ENCODE measurements at places on chromosomes 1 and 21. TPM values are rescaled to one million over a fixed set of nuclear protein-coding genes. Genes with fewer than 3 reads are reported as not detected.

Gene LRRC3
- total RNA-seq: not detected

Gene DCST1
- not detected for total RNA-seq

Gene ESPN
- not detected for total RNA-seq

Gene SYT11
- 40.8 TPM for total RNA-seq

Gene NUP133
- total RNA-seq: 56.9 TPM

Gene AIRE
- not detected for total RNA-seq

Gene BRDT
- total RNA-seq: not detected

Gene METTL18
- 10.4 TPM for total RNA-seq

Gene ERVH48-1
- total RNA-seq: not detected

Gene CLEC20A
- total RNA-seq: not detected

Gene HSD11B1
- total RNA-seq: not detected

Gene BLACAT1
- total RNA-seq: not detected

Gene AKR7A3
- total RNA-seq: 1.2 TPM

Gene SPATA45
- not detected for total RNA-seq

Gene EPHA2
- not detected for total RNA-seq

Gene C1orf53
- 4.4 TPM for total RNA-seq

Gene HSPB7
- total RNA-seq: not detected

Gene MIXL1
- 20.8 TPM for total RNA-seq

Gene TNFSF18
- total RNA-seq: not detected

Gene MMEL1
- not detected for total RNA-seq

Gene PBX1
- total RNA-seq: 0.51 TPM

Gene IQGAP3
- 1.5 TPM for total RNA-seq

Gene OR2M3
- not detected for total RNA-seq

Gene SLC25A44
- 24.0 TPM for total RNA-seq

Gene RAB25
- total RNA-seq: not detected

Gene ADARB1
- total RNA-seq: 2.0 TPM

Gene C1orf87
- not detected for total RNA-seq

Gene RAP1GAP
- total RNA-seq: not detected

Gene S100A1
- total RNA-seq: 15.9 TPM

Gene ZBED6
- 34.7 TPM for total RNA-seq

Gene CNR2
- 16.4 TPM for total RNA-seq

Gene LCE2B
- total RNA-seq: not detected

Gene SLC66A1
- 11.6 TPM for total RNA-seq

Gene SCCPDH
- total RNA-seq: 42.3 TPM

Gene SDE2
- total RNA-seq: 15.7 TPM
